ENCODE measurements at places on chromosomes 11 and 22.

DNA sequence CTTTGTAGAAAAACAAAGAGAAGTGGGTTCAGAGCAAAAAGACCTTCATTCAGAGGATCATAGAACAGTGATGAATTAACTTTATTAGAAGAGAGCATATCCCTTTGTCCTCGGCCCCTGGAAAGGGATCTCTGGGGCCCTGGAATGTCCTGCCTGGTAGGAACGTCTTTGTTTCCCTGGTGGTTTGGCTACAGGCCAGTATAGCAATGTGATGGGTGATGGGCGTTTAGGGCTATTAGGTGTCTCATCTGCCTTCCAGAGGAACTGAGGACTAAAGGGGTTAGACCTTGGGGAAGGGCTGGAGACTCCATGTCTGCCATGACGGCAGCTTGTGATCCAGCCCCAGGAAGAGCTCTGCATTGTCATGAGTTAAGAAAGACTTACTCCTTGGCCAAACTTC, 9.1 kb downstream of the APOL4 start:
- DNase-seq, result no peak

GRCh38 chr11:86784241-86784681, 16.1 kb upstream of the PRSS23 start:
- DNase-seq, result no peak

- DNase-seq, result no peak
Observed at GRCh38 chr11:62419943-62420342, 1.1 kb downstream of the SCGB1A1 start.

DNA sequence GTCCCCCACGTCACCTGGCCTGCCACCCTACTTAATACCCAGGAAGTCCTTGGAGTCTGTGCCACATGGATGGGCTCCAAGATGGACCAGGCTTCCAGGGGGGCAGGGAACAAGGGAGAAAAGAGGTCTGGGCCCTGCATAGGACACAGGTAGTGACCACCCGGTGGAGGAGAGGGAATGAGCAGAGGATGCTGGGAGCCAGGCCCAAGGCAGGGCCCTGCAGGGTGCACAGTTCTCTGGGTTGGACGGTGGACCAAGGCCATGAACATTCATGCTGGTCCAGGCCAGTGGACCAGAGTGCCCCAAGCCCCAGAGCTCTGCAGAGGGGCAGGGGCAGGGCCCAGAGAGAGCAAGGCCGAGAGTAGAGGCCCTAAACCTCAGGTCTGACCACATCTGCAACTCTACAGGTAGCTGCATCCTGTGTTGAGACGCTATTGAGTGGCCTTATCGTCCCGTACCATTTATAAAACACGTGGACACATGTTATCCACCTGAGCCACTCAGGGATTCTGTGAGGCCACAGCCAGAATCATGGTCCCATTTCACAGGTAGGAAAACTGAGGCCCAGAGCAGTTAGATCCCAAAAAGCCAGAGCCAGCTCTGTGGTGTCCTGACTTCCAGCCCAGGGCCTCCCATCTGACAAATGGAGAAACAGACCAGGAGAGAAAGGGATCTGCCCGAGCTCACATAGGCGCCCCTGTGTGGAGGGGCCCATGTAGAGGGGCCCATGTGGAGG, 46.4 kb downstream of the IGLL5 start:
- DNase-seq, result no peak

DNA sequence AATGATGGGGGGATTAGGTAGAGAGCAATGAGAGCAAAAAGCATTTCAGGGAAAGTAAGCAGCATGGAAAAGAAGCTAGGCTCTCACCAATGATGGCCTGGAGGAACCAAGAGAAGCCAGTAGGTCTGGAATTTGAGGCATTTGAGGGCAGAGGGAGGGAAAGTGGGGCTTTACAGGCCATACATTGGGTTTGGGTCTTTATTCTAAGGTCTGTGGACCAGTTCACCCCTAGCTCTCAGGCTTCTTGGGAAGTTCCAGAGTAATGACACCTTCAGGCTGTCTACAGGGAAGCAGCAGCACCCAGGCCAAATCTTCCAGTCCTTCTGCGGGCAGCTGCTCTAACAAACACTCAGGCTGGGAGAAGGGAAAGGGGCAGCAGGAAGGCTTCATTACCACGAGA, 29.4 kb downstream of the ARFGAP2 start:
- DNase-seq, result no peak

- no peak for DNase-seq
Observed at GRCh38 chr22:41123151-41123550, 30.8 kb downstream of the EP300 start.

- no peak for DNase-seq
Observed at GRCh38 chr22:41656556-41656955, 32.1 kb downstream of the SNU13 start.

DNA sequence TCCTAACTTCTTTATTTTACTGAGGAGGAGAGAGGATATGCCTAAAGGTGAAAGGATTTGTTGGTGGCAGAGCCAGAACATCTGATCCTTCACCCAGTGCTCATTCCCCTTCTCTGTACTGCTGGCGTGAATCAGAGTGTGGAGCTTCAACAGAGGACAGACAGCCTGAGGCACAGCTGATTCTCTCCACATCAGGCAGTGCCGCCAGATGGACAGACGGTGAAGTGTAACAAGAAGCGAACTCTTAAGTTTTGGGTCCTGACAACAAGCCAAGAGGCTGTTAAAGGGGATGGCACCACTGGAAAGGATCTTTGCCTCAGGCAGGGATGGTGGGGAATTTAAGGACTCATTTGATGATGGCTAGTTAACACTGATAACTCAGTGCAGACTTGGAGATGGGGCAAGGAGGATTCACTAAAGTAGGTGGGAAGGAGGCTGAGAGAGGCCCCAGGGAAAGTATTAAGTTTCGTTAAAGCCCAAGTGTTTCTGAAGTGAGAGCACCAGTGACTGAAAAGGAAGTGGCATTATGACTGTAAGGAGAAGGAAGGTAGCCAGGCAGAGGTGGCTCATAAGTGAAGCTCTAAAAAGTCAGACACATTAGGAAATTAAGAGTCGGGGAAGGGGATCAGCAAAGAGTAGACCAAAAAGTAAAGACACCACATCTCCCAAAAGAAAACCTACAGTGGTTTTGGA, 81.3 kb downstream of the CLPB start:
- DNase-seq, result no peak

DNA sequence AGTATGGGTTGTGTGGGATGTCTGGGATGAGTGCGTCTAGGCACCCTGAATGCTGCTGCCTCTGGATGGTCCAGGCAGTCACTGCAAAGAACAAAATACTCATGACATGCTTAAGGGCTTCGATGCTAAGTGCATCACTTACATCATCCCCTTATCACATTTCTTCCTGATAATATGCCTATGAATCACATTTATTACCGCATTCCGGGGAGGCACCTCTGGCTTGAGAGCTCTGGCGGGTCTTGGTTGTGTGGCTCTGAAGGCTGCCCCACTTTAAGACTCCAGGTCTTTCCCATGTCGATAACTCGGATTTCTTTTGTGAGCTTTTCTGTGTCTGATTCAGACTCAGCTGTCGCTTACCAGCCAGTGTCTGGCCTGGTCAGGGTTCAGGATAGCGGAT, 1126.4 kb downstream of the TBC1D22A start:
- no peak for DNase-seq

GRCh38 chr11:130813196-130813595, 103.1 kb downstream of the SNX19 start:
- DNase-seq, result no peak

DNA sequence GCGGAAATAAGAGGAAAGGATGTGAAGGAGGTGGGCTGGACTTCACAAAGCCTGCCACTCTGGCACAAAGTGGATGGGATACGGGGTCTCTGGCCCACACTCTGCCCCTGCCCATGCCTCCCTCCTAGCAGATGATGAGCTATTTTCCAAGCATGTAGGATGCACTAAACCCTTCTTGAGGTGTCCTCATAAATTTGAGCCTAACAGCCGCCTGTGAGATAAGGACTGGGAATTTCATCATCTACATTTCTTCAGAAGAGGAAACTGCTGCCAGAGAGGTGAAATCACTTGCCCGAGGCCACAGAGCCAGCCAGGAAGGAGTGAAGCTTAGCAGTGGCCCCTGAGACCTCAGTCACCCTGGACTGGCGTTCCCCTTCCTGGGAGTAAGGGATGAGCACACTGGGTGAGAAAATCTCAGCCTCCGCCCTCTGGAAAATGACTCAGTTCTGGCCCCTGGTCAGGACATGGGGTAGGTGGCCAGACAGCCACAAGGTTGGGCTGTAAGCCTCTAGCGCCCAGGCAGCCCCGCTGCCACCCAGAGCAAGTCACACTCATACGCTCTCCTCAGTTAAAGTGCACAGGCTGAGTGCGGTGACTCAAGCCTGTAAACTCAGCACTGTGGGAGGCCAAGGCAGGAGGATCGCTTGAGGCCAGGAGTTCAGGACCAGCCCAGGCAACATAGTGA, 27.9 kb downstream of the MB start:
- no peak for DNase-seq

DNA sequence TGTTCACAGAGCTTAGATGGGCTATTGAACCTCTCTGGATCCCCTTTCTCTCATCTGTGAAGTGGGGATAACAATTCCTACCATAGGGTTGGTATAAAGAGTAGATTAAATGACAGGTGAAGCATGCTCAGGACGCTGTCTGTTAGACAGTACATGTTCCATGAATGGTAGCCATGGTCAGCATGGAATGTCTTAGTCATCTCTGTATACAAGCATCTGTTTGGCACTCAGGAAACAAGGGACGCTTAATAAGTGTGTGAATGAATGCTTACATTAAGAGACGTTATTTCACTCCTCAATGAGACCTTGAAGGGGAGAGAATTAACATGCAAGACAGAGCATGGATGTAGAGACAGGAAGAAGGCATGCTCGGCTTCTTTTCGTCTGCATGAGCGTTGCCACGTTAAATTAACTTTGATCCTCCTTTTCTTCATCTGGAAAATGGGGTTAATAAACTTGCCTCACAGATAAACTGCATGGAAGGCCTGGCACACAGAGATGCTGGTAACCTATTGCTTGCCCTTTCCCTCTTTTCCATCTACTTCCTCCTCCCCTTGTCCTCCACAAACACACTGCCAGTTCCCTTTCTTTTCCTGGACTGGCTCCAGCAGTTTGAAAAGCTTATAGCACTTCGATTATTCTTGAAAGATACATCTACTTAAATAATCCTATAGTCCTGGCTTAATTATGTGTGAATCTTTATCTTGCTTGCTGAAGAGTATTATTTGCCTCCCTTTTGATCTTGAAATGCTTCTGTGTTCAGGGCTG, 267.2 kb upstream of the MTNR1B start:
- no peak for DNase-seq

Measured in activated naive CD8-positive, alpha-beta T cell treated with anti-CD3 and anti-CD28 coated beads, Interleukin-2, amount 10 ng/mL, durations not matched to agents 7 days and 5 days (primary cell).